Activated CD8-positive, alpha-beta memory T cell treated with anti-CD3 and anti-CD28 coated beads for 4 hours (primary cell): ENCODE measurements at places on chromosomes 12 and 14.

GRCh38 chr14:53384536-53384935 is 231.4 kb upstream of the DDHD1 start:
- DNase-seq = no peak

GRCh38 chr12:130016194-130016593 is 112.4 kb upstream of the TMEM132D start:
- DNase-seq = no peak

DNA sequence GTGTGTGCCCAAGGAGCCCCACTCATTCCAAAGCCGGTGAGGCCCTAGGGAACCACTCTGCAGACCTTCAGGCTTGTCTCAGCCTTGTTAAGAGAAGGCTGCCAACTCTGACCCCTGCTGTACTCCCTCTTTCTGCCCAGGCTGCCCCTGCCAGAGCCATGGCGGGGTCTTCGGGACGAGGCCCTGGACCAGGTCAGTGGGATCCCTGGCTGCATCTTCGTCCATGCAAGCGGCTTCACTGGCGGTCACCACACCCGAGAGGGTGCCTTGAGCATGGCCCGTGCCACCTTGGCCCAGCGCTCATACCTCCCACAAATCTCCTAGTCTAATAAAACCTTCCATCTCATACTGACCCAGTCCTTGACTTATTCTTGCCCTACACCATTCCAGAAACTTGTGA is 7.3 kb downstream of the MYG1 start:
- no peak for DNase-seq

DNA sequence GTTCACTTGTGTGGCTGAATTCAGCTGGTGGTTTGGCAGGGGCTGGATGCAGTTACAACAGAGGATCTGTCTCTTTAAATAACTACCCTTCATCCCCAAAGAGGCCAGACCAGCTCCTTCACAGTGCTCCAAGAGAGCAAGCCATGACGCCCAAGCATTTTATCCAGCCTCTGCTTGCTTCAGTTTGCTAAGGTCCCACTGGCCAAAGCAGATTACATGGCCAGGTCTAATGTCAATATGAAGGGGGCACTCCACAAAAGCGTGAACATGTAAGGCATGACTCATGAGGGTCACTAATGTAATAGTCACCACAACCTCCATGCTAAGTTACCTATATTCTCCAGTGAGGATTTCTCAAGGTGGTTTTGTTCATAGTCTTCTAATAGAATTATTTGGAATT is 62.9 kb downstream of the MARK3 start:
- no peak for DNase-seq

- no peak for DNase-seq
Observed at GRCh38 chr12:130547480-130548155, 168.5 kb downstream of the RIMBP2 start.

GRCh38 chr12:52349196-52349595 is 18.1 kb downstream of the KRT85 start:
- no peak for DNase-seq

- peak; percentile 62 for DNase-seq
Observed at GRCh38 chr12:10497602-10498001, 8.1 kb upstream of the EIF2S3B start.
